Fibroblast of skin of right biceps (primary cell): ENCODE measurements at places on chromosomes 1 and 21.

DNA sequence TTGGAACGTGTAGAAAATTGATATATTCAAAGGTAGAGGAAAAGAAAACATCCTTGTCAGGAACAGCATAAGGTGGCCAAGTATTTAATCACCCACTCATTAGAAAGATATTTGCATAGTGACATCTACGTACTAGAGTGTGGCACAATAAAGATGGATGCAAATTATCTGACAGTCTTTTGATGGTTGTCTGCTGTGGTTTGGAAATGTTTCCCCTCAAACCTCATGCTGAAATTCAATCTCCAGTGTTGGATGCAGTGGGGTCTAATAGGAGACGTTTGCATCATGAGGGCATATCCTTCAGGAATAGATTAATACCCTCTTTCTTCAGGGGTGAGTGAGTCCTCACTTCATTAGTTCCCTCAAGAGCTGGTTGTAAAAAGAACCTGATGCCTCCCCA, 34.1 kb upstream of the RUNX1 start:
- peak; percentile 35 for DNase-seq

DNA sequence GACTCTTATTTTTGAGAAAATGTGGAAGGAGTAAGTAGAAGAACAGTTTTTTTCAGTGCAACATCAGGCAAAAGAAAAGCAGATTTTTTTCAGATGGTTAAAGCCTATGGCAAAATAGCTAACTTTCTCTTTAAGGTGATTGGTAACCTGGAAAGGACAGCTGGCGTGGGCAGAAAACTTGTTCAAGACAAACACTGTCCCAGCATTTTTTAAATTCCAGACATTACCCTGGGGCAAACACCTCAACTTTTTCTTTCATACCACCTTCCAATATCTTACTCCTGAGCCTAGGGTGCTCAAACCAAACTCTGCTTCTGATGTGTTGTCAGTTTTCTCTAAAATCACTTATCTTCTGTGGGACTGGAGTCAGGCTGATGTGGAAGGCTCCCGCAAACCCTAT, 2.7 kb upstream of the LEPR start:
- DNase-seq, result no peak

DNA sequence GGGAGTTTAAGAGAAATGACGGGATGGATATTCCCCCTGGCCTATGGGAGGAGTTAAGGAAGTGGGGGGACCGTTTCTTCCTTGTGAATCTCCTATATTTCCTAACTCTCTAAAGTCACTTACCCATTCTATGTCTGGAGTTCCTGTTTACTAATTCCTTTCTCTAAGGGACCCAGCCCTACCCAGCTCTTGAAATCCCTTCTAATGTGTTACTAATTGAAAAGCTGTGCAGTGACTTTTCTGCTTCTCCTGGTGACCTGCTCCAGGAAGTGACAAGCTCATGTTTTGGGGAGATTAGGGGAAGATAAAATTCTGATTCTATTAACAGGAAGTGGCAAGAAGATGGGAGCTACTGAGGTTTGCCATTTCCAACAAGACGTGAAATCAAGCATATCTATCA, 4.0 kb upstream of the SAMSN1 start:
- no peak for DNase-seq

DNA sequence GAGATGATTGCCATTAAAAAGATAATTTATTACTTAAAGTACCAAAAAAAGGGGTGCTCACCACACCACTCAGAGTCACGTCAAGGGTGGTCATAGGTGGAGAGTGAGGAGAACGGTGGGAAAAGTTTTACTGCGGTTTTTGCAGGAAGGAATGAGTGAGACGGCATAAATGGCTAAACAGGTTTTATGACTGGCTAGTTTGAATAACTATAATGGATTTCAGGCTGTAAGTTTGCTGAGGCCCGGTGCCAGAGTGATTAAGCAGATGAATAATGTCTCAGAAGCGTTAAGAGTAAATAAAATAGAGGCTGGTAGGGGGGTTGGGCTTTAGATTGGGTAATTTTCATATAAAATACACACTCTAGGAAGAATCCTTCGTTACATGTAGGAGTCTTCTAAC, 1337.8 kb downstream of the AMY1C start:
- DNase-seq, result no peak

DNA sequence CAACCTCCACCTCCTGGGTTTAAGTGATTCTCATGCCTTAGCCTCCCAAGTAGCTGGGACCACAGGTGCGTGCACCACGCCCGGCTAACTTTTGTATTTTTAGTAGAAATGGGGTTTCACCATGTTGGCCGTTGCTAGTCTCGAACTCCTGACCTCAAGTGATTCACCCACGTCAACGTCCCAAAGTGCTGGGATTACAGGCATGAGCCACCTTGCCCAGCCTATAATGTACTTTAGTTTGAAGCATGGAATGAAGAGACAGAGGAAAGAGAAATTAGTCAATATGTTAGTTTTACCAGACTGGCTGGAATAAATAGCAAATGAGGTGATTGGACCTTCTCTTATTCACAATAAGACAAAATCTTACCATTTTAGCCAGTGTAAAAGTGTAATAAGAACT, 89.0 kb downstream of the GTF2B start:
- DNase-seq, result peak; percentile 14

GRCh38 chr1:160244209-160244608, 18.1 kb downstream of the DCAF8 start:
- no peak for DNase-seq

- no peak for DNase-seq
Measured at GRCh38 chr1:14259191-14259757, 339.2 kb upstream of the KAZN start.

- DNase-seq, result peak; percentile 86
Measured at GRCh38 chr1:76891931-76892622, 24.8 kb downstream of the ST6GALNAC5 start.

DNA sequence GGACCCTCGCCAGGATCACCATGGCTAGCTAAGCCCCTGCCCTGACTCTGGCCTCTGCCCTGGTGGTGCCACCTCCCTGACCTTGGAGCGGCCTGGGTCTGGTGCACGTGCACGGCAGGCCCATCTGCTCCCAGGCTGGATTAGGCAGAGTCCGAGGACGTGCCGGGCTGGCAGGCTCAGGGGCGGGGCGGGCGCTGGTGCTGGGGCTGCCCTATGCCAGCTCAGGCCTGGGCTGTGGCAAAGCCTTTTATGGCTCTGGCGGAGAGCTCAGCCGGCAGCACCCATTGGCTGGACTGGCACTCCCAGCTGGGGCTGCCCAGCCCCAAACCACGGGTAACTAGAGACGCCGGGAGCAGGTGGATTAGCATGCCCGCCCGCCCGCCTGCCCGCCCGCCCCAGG, 17.1 kb upstream of the EDN2 start:
- no peak for DNase-seq

GRCh38 chr1:43835082-43836021, 98.2 kb upstream of the ARTN start:
- DNase-seq, result peak; percentile 86

GRCh38 chr1:6860401-6860800, 75.1 kb downstream of the CAMTA1 start:
- peak; percentile 59 for DNase-seq

DNA sequence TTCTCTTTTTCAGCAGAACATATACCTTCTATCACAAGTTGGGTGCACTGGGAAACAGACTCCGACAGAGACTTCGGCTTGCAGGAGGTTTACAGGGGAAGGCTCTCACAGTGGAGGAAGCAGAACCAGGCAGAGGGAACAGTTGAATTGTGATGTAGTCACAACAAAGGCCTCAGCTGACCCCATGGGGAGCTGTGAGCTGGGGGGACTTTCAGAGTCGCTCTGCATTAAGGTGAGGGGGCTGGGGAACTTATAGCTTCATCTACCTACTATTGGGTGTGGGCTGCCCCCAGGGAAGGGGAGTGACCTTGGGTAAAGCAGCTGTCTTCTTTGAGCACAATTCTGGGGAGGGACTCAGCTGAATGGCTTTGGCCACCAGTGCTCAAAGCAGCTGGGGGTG, 94.9 kb upstream of the POU3F1 start:
- DNase-seq, result no peak

GRCh38 chr1:153881751-153882150, 41.0 kb downstream of the GATAD2B start:
- peak; percentile 57 for DNase-seq

- peak; percentile 98 for DNase-seq
Measured at GRCh38 chr1:107936498-107937481, 28.2 kb downstream of the VAV3 start.
